Activated naive CD4-positive, alpha-beta T cell treated with Interleukin-2 at 50 U/mL for 16 hours (primary cell): ENCODE measurements at places on chromosomes 11 and 22.

GRCh38 chr11:28770806-28771205, 662.6 kb downstream of the METTL15 start:
- no peak for DNase-seq

GRCh38 chr11:6692128-6692527, 9.0 kb upstream of the MRPL17 start:
- DNase-seq = no peak

GRCh38 chr11:36738292-36738861, 140.3 kb upstream of the RAG2 start:
- DNase-seq = no peak

DNA sequence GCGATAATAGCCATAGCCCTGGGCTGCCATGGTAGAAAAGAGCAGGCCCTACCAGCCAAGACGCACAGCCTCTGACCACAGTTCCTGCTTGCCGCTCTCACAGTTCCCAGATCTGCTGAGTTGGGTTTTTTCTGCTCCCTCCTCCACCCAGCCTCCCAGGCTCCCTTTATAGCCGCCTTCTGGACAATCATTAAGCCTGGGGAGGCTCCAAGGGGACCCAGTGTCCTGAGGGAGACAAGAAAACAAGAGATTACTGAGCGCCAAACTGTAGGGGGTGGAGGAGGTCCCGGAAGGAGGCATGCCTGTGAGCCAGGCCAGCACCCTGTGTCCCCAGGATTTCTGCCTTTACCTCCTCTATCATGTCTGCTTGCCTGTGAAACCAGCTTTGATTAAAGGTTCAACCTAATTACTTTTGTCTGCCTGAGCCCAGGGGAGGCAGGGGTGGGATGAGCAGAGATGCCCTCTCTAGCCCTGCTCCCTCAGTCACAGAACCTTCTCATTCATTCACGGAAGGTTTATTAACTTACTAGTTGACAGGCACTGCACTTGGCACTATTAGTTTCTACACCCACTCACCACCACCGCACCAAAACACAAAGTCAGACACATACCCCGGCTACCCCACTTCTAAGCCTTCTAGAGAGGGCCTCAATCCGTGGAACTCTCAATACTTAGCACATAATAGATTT, 1.2 kb downstream of the SLC37A4 start:
- DNase-seq = peak; percentile 73

DNA sequence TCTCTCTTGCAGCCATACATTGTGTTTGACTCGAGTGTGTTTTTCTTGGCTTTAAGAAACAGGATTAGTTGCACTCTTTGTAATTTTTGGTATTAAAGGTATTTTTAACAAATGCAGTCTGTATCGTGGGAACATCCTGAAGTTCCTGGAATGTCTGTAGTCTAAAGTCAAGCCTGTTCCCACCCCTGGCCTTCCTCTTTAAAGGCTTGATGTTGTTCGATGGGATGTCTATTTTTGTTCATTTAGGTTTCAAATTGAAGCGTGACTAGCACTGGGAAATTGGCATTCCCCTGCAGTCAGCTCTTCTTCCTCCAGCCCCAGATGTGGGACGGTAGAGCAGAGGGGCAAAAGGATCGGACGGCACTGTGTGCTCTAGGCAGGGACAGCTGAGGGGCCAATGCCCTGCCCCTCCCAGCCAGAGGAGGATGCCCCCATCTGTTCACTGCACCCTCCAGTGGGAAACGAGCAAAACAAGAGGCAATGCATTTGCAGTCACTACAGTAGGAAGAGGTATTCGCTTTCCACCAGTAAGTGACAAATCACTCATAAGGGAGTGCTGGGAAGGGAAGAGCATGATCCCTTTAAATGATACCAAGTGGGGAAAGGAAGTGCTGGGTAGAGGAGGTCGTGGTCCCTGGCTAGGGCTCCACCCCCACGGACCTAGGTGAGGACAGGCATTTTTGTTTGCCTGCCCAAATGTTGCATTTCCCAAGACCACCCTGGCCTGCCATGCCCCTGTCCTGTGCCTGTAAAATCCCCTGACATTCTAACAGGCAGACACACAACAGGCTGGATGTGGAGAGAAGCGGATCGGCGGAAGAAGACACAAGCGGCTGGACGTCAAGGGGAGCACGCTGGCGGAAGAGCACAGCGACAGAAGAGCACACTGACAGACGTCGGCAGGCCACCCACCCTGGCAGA, 47.4 kb upstream of the SEPTIN5 start:
- no peak for DNase-seq

DNA sequence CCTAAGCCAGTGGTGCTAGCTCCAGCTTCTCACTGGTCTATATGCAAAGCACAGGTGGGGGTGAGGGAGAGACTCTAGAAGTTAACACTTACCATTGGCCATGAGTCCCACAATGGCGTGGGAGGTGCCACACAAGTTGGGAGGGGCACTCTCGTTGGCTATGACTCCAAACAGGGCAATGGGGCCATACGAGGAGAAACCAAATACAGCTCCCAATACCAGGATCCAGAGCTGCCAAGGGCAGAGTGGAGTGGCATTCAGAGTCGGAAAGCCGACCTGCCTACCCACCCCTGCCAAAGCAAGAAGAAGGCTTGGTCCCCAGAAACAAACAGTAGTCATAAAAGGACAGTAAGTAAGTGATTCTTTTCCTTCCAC, 5.6 kb downstream of the SLC37A4 start:
- no peak for DNase-seq

- no peak for DNase-seq
Measured at GRCh38 chr11:100980156-100980555, 149.5 kb downstream of the PGR start.

- DNase-seq = no peak
Measured at GRCh38 chr22:37334859-37335805, 52.8 kb downstream of the CYTH4 start.

GRCh38 chr11:75477614-75477935, 44.6 kb upstream of the KLHL35 start:
- no peak for DNase-seq

DNA sequence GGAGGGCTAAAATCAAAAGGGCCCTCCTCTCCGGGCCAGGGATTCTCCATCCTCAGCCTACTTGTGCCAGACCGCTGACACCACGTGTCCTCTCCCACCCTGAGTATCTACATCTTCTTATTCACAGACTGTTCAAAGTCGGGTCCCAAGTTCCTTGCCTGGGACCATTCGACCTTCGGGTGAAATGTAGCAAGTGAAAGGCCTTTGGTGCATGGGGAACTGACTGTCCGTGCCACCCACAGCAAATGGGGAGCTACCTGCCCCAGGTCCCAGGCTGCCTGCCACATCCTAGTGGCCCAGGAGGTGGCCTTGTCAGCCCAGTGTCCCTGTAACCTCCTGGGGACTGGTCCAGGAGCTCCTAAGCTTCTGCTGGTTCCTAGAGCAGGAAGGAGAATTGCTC, 67.3 kb downstream of the RTL6 start:
- no peak for DNase-seq

GRCh38 chr11:78149646-78150045, 10.2 kb upstream of the ALG8 start:
- DNase-seq = no peak

GRCh38 chr11:44185522-44185921, 90.0 kb downstream of the EXT2 start:
- no peak for DNase-seq

DNA sequence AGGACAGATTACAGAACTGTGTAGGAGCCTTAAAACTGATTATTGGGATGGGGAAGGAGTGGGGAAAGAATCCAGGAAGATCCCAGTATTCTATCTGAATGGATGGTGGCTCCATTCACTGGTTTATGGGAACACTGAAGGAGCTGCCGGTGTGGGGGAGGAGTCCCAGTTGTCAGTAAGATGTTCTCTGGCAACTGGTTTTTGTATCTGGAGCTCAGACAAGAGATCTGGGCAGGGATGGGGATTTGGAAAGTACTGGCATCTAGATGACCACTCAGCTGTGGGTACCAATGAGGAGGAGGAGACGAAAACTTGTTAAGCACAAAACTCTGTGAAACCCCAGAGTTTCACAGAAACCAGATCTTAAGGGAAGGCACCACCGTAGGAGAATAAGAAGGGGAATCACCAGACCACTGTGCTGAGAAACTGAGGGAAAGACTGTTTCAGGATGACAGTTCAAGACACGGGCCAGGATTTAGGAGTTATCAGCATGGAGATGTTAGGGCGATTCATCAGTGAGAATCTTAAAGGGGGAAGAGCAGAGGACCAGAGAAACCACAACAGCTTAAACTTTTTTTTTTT, 28.1 kb downstream of the LDLRAD3 start:
- DNase-seq = no peak

GRCh38 chr11:46223252-46223513, 54.3 kb upstream of the CREB3L1 start:
- no peak for DNase-seq

DNA sequence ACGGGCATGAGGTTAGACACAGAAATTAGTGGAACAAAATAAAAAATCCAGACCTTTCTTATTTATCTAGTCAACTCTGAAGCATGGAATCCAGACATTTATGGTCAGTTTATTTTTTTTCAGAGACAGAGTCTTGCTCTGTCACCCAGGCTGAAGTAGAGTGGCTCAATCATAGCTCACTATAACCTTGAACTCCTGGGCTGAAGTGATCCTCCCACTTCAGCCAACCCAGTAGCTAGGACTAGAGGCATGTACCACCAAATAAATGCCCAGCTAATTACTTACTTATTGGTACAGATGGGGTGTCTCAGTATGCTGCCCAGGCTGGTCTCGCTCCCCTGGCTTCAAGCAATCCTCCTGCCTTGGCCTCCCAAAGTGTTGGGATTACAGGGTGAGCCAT, 8.7 kb downstream of the NPAT start:
- DNase-seq = no peak

- no peak for DNase-seq
Measured at GRCh38 chr22:37245740-37246139, 1.7 kb upstream of the RAC2 start.

- no peak for DNase-seq
Measured at GRCh38 chr22:49896201-49896600, 22.0 kb downstream of the ALG12 start.

GRCh38 chr11:20250644-20251247, 90.5 kb upstream of the DBX1 start:
- DNase-seq = no peak

DNA sequence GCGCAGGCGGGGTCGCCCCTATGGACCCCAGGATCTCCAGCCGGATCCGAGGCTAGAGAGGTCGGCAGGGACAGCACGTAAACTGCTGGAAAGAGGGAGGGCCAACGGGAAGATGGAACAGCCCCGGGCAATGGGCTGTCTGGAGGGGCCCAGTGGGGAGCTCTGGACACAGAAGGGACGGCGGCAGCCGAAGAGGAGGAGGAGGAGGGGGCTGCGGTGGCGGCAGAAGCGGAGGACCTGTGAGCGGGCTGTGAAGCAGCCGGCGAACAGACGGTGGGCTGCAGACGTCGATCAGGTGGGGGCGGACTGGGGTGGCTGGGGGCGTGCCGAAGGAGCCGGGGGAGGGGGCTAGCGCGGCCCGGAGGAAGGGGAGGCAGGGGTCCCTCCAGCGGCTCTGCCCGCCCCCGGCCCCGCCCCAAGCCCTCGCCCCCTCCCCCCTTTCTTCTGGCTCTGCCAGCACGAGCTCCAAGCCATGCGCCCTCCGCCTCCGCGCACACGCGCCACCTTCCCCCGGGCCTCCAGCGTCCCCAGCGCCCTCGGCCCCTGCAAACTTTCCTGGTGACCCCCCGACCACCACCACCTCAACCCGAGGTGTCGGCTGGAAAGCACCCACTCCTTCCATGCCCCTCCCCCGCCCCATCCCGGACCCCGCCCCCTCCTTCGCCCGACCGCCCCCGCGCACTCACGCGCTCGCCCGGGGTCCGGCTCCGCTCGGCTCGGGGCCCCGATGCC, 432 bp downstream of the TNKS1BP1 start:
- peak; percentile 8 for DNase-seq

DNA sequence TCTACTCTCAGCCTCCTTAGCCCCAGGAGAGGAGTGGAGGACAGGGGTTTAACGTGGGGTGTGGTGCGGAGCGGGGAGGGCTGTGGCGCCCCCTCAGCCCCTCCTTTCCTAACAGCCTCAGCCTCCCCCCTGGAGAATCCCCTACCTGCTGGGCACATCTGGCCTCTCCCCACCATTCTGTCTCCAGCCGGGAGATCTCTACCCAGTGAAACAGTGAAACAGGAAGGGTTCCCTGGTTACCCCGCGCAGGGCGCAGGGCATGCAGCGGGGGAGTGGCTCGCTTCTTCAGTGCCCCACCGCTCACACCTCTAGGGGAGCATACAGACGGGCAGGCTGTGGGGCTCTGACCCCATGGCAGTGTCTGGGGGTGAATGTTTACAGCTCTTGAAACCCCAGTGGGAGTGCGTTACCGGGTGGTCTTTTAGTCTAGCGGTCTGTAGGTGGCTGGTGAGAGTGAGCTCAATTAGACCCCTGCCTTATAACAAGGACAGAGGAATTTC, 54.7 kb upstream of the CCDC188 start:
- no peak for DNase-seq

DNA sequence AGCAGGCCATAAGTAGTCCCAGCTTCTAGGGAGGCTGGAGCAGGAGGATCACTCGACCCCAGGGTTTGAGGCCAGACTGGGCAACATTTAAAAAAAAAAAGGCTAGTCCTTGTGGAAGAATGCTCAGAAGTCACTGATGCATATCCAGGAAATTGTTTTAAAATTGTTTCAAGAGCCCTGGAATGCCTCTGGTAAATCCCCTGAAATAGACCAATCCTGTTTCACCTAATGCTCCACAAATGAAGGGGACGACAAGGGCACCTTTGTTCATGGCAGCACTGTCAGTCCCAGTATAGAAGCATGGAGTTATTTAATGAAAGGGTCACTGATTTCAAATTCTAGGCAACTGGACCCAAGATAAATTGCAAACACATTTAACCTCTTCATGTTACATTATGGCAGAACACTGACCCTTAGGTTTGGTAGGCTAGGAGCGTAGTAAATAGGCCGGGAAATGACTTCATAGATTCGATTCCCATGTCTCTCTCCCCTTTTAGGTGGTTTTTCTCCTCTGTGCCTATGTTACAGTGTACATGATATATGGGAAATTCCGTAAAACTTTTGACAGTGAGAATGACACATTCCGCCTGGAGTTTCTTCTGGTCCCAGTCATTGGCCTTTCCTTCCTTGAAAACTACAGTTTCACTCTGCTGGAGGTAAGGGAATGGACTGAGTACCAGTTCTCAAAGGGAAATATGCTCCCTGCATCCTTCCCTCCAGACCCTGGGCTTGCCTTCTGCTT, 11.4 kb downstream of the KDELR3 start:
- no peak for DNase-seq

DNA sequence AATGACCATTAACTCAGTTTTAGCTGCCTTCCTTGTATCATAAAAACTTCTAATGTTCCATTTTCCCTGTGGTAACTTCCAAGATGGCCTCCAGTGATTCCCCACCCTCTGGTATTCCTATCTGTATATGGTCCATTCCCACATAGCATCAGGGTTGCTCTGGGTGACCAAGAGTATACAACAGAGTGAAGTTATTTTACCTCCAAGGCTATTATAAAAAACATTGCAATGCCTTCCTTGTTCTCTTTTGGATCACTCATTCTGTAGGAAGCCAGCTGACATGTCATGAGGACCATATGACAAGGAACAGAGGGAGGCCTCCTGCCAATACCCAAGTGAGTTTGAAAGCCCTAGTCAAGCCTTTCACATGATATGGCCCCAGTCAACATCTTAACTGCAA, 30.1 kb downstream of the ZNF280B start:
- no peak for DNase-seq

- DNase-seq = no peak
Measured at GRCh38 chr11:121930004-121930965, 185.7 kb downstream of the BLID start.
